ENCODE measurements at places on chromosomes 12 and 14. TPM values are rescaled to one million over a fixed set of nuclear protein-coding genes. Genes with fewer than 3 reads are reported as not detected.

- no peak for DNase-seq
Observed at GRCh38 chr12:94760786-94761185, 110.4 kb upstream of the TMCC3 start.

DNA sequence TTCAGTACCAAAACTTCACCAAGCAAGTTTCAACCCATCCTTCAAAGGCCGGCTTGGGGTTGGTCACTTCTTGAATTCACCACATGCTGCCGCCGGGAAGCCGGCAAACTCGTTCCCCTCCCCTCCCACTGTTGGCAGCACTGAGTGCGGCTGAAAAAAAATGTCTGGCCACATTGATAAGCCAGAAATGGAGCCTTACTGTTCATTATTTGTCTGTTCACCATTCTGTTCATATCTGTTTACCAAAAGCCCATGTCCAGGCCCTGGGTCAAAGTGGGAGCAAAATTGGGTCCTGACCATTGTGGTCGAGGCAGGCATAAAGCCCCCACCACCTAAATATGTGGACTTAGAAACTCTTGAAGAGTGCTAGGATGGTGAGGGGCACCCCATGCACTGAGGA lies 7.3 kb upstream of the HSP90AA1 start:
- no peak for DNase-seq

GRCh38 chr12:60168441-60168840 lies 572.6 kb downstream of the SLC16A7 start:
- DNase-seq, result no peak

DNA sequence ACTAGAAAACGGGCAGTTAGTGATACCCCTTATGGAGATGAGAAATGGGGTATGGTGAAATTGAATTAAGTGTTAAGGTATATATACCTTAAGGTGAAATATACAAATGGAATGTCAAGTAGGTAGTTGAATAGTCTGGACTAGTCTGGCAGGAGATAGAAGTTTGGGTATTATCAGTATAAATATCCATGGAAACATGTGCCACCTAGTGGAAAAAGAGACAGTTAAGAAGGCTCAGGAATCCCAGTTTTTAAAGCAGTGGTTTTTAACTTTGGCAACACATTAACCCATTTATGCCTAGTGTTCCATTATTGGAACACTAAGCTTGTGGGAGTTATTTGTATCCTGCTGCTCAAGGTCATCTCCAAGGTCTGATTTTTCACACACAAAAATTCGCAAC lies 38.6 kb upstream of the TPH2 start:
- DNase-seq, result no peak

DNA sequence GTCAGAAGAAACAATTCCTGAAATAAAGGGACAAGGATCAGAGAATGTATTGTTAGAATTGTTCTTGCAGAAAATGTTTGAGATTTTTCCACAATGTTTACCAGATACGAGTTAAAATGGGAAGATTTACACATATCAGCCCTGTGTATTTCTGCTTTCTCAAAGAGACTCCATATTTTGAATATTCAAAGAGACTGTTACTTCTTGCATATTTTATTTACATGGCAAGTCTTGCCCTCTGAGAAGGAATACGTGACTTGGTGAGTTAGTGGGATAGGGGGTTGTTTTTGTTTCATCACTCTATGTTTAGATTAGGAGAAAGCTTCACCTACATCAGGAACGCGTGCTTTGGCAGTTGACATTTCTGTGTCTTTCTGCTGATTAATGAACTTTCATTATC lies 56.1 kb upstream of the ZDHHC17 start:
- no peak for DNase-seq

DNA sequence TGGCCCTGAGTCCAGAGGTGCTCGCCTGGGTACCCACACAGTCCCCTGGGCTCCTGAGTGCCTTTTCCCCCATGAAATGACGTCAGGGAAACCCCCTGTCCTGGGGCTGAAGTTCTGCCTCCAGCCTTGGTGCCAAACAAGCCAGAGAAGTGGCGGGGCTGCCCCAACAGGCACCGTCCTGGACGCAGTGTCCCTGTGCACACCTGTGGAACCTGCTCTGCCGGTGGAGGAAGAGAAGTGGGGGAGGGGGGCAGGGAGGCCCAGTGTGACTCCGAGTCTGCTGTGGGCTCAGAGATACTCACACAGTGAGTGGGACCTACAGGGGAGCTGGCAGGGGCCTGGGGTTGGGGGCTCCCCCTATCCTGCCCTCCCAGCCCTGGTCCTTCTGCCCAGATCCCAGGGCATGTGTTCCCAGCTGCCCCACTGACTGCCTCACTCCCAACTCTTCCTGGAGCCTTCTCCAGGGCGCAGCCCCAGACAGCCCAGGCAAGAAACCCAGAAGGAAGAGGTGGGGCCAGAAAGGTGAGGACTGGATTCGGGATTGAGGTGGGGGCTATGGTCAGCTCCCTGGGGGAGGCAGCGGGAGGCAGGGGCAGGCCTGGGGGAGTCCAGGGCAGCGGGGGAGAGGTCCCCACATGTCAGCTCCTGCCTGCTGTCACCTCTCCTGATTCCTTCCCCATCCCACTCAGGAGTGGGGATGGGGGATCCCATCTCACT lies 24.7 kb downstream of the CCDC85C start:
- no peak for DNase-seq

GRCh38 chr14:97180304-97181200 lies 383.4 kb downstream of the VRK1 start:
- no peak for DNase-seq

DNA sequence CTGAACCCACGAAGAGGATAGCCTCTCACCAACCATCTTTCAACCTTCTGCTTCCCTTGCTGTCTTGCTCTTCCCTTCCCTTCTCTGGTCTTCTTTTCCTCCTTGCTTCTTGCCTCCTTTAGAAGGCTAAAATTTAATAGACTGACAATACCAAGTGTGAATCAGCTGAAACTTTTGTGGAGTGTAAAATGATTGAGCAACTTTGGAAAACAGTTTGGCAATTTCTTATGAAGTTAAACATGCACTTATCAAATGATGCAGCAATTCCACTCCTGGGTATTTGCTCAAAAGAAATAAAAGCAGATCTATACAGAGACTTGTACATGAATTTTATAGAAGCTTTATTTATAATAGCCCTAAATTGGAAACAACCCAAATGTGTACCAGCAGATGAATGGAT lies 3.3 kb upstream of the KRT86 start:
- no peak for DNase-seq

DNA sequence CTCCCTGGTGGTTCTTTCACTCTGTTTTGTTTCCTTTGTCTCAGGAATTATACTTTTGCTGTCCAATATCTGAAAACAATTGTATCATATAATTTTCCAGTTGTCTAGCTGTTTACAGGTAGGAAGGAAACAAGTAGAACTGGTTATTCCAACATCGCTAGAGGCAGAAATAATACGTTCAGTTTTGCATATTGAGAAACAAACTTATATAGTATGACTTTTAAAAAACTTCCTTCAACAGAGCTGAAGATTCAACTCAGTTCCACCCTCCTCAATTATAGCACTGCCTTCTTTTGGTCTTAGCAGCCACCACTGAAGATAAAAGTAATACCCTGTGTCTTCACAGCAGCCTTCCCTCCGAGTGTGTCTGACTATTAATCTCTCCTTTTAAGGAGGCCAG lies 214.3 kb downstream of the EFCAB11 start:
- DNase-seq, result no peak

DNA sequence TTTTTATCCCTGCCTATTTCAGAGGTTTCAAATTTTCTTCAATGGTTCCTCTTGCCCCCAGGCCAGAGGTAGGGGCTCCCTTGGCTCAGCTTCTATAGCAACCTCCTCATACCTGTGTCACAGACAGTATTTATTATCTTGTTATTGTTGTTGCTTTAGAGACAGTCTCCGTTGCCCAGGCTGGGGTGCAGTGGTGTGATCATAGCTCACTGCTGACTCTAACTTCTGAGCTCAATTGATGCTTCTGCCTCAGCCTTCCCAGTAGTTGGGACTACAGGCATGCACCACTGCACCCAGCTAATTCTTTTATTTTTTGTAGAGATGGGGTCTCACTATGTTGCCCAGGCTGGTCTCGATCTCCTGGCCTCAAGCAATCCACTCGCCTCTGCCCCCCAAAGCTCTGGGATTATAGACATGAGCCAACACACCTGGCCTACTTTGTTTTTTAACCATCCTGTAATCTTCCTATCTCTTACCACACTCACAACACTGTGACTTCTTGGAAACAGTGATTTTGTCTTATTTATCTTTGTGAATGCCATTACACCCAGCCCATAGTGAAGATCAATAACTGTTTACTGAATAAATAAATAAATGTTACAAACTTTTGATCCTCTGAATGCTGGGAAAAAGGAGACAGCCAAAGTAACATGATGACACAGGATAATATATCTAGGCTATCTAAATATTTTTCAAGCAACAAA lies 95.9 kb downstream of the PHLDA1 start:
- DNase-seq, result no peak

GRCh38 chr14:100778951-100779690 lies 46.8 kb upstream of the MEG3 start:
- DNase-seq, result peak; percentile 66

- no peak for DNase-seq
Observed at GRCh38 chr12:109637348-109637747, 63.8 kb downstream of the MVK start.

GRCh38 chr12:44668443-44668842 lies 207.7 kb downstream of the NELL2 start:
- no peak for DNase-seq

- no peak for DNase-seq
Observed at GRCh38 chr14:62015945-62016344, 253.7 kb downstream of the SNAPC1 start.

GRCh38 chr12:91846466-91847055 lies 299.1 kb downstream of the BTG1 start:
- DNase-seq, result no peak

GRCh38 chr14:36975834-36976233 lies 196.6 kb downstream of the SLC25A21 start:
- no peak for DNase-seq

DNA sequence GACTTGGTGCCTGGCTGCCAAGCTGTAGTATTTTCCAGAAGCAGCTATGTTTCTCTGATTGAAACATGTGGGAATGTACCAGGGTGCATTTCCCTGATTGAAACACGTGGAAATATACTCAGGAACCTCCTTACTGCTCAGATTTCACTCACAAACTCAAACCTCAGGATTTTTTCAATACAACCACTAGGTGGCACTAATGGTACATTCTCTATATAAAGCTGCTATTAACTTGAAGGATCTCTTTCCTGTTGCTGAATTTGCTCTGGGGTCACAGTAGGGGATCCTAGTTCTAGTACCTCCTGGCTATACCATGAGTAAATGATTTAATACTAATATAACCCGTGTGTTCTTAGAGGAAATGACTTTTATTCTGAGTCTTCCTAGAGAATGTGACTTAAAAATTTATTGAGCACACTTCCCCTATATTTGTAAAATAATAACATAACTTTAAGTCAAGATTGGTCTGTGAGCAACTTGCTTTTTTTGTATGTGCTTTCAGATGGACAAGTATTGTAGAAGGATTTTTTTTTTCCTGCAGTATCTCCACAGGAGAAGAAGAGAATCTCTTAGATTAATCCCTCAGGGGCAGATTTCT lies 173.8 kb upstream of the MIS18BP1 start:
- DNase-seq, result no peak

- no peak for DNase-seq
Observed at GRCh38 chr12:49108958-49109404, 1.7 kb downstream of the LMBR1L start.

GRCh38 chr12:128819293-128820144 lies 4.2 kb downstream of the SLC15A4 start:
- no peak for DNase-seq

GRCh38 chr12:13252616-13253015 lies 56.1 kb downstream of the EMP1 start:
- no peak for DNase-seq

GRCh38 chr14:21014761-21015190 lies 10.1 kb downstream of the NDRG2 start:
- DNase-seq, result peak; percentile 87

DNA sequence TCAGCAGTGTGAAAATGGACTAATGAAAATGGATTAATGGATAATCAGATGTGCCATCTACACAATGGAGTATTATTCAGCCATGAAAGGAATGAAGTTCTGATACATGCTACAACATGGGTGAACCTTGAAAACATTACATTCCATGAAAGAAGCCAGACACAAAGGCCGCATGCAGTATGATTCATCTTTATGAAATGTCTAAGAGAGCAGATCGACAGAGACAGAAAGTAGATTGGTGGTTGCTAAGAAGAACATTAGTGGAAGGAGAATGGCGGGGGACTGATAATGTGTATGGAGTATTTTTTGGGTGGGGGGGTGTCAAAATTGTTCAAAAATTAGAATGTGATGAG lies 47.3 kb downstream of the PRKAB1 start:
- no peak for DNase-seq

Gene TRIM9
- 6.3 TPM for total RNA-seq

Gene CLECL1
- total RNA-seq, result not detected

Gene BDKRB2
- total RNA-seq, result 3.6 TPM

Gene CBLN3
- total RNA-seq, result 1.4 TPM

Gene PPP1R36
- total RNA-seq, result 0.57 TPM

Gene STAB2
- not detected for total RNA-seq

Gene EML1
- total RNA-seq, result 73.8 TPM

Gene PZP
- 0.12 TPM for total RNA-seq
